ENCODE measurements at places on chromosomes 16 and 17.

DNA sequence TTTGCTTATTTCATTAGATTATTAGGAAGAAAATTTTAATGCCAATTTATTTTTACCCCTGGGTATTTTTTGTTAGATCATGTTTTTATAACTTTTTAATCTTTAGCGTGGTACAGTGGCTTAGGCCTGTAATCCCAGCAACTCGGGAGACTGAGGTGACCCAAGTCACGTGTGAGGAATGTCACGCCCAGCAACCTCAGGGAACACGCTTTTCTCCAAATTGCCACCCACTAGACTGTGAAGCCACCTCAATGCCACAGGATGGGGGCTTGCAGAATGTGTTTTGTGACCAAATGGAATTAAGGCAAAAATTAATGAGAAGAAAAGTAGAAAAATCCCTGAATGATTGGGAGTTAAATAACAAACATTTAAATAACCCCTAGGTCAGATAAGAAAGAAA is 141.8 kb downstream of the LAT start:
- no peak for DNase-seq

DNA sequence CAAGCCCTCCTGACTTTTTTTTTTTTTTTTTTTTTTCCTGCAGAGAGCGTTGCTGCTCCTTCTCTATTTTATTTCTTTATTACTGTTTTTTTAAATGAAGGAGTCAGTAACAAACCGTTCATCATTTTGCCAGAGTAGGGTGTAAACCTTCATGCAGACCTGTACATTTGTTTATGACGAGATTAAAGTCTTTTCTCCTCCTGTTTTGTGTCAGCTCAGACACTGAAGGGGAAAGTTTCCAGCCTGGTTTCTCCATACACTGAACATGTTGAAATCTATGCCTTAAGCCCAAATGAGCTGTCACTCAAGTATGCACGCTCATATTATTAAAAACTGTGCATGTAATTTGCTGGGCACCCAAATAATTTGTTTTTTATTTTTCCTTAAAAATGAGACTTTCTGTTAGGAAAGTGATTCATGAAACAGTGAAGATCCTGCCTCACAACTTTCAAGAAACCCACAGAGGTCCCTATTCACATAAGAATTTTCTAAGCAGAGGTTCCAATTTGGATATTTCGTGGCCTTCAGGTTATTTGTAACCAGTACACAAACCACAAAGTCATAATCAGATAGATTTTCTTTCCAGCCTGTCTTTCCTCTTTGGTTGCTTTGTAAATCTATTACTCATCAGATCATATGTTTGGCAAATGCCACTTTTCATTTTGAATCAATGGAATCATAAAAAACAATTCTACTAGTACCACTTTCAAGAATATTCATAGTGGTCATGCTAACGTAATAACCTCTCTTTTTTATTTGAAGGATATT is 700.3 kb downstream of the MAF start:
- no peak for DNase-seq

GRCh38 chr16:82755570-82756282 is 129.0 kb downstream of the CDH13 start:
- DNase-seq, result no peak

GRCh38 chr16:23434380-23434779 is 18.6 kb downstream of the COG7 start:
- DNase-seq, result no peak

GRCh38 chr17:76233588-76234353 is 6.5 kb downstream of the RNF157 start:
- DNase-seq, result no peak

DNA sequence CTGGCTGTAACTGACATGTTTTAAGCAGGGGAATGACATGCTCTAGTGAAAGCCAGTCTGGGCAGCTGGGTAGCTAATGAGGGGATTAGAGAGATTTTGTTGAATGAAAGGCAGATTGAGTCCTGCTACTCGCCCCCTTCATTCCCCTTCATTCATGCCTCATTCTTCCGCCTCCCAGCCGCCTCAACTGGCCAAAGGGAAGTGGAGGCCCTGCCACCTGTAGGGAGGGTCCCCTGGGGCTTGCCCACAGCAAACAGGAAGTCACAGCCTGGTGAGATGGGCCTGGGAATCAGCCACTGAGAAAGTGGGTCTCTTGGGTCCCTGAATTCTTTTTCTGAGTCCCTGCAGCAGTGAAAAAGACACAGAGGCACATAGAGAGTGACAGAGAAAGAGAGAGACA is 1.1 kb upstream of the CD19 start:
- DNase-seq, result no peak

Data from left hindlimb (tissue), 1 donor.